ENCODE measurements at places on chromosomes 12 and 14.

DNA sequence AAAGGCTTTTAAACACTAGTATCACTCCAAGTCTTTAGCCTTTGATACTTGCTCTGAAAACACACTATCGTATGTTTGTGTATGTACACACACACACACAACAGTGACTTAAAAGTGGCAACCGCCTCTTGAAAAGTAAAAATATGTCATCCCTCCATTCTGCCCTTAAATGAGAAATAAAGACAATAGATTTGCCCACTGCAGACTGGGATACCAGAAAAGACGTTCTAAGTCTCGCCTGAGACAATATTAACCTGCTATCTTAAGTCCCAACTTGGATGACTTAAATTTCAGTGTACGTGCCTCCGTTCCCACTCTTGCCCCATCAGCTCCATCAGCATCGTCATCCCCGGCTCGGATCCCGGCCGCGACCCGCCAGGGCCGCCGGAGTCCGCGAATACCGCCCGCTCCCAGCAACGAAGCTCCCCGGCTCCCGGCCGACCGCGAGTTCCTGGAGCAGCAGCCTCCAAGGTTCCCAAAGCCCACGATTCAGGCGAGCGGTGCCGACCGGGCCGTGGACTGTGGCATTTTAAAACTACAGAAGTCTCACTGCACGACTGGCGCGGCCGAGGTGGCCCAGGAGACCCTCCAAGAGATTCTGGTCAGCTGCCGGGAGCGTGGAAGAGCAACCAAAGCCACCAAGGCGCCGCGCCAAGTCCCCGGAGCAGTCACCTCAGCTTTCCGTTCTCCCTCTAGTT is 2.8 kb upstream of the ARID2 start:
- DNase-seq, result peak; percentile 10

DNA sequence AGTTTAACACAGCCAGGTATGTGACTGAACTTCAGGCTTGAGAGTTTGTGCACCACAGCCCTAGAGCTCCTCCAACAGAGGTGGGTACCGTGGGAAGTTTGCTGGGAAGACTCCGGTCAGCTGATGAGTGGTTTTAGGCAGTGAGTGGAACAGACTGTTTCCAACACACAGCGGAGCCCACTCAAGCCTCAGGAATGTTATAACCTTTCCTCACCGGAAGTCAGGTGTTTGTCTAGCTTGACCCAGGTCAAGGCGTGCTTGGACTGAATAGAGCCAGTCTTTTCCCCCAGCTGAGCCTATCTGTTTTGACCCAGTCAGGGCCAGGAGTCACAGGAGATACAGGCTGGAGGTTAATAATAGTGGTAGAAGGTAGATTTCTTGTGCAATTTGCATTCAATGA is 138.4 kb upstream of the PARP11 start:
- DNase-seq, result no peak

DNA sequence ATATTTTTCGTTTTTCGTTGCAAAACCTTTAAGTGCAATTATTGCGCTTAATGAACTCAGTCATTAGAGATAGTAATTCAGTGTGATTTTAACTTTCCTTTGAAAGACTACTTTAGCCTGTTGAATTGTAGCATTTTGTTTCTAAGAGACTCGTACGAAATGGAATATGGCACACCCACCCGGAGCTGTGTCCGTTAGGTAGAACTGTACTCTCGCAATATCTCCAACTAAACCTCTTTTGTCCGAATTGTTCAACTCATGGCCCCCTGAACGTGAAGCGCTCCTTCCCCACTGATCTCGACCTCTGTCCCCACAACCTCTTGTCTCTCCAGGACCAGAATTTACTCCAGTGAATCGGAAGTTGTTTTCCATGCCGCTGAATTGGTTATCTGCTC is 800 bp downstream of the PCNX4 start:
- DNase-seq, result peak; percentile 3

- DNase-seq, result no peak
Observed at GRCh38 chr14:91335191-91336092, 82.2 kb downstream of the CCDC88C start.

DNA sequence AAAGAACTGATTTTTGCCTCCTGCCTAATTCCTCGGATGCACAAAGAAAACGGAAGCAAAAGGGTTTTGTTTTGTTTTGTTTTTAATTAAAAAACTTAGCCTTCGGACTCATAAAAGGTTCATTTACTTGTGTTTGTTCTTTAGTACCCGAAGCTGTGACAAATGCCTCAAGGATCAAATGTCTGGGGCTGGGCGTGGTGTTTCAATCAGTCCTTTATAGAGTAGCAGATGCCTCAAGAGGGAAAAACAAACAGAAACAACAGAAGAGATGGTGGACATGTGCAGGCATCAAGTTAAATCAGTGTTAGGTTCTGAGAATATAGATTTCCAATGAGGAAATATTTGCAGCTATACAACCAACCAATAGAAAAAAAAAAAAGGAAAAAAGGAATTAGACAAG is 1.6 kb upstream of the WIF1 start:
- no peak for DNase-seq

Measured in activated CD4-positive, alpha-beta T cell treated with anti-CD3 and anti-CD28 coated beads, Interleukin-2, amount 50 U/mL, for 4 hours (primary cell).